Omental fat pad (tissue), 4 donors: ENCODE measurements at places on chromosomes 1 and 21.

DNA sequence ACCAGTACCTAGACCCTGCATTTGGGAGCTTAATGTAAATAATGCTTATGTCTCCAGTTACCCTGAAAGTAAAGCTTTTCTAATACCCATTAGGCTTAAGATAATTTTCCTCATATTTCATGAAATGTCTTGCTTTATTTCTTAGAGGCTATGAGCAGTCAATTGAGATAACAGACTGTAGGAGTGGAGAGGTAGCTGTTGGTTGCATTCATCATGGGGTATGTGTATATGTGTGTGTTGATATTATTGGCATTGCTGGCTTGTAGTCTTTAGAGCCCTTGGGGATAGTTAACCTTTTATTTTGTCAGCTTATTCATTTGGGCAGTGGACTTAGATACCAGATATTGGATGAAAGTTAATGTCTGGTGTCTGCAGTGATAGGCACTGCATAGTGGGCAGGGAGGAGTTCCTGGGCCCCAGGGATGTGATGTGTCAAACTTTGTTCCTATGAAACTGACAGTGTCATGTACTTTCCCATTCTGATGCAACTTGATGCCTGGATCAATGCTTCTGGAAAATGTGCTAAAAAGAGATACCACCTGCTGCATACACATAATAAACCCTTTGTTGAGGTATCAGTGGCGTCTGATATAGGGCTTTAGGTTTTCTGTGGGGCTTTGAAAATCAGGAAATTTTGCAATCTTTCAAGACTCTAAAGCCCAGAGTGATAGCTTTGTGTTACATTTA, 83.9 kb downstream of the MAST2 start:
- no peak for DNase-seq

GRCh38 chr21:33522953-33523349, 19.0 kb downstream of the GART start:
- DNase-seq, result no peak

GRCh38 chr1:58104960-58105359, 441.6 kb downstream of the OMA1 start:
- DNase-seq, result no peak

DNA sequence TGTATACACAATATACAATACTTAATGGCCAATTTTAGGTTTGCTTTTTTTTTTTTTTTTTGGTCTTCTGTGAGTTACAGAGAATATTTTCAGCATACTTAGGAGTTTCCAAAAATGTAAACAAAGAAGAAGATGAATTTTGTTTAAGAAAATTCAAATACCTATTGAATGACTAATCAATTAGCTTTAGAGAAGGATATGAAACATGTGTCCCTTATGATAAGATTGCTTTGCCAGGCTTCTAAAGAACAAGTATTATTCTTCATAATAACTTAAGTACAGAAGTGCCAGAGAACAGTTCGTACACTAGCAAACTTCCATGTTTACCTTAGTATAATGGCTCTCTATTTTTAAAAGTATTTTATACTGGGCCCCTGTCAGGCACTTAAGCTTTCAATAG, 1191.0 kb upstream of the NCAM2 start:
- DNase-seq, result no peak

GRCh38 chr1:150612014-150612345, 17.4 kb downstream of the ENSA start:
- no peak for DNase-seq

DNA sequence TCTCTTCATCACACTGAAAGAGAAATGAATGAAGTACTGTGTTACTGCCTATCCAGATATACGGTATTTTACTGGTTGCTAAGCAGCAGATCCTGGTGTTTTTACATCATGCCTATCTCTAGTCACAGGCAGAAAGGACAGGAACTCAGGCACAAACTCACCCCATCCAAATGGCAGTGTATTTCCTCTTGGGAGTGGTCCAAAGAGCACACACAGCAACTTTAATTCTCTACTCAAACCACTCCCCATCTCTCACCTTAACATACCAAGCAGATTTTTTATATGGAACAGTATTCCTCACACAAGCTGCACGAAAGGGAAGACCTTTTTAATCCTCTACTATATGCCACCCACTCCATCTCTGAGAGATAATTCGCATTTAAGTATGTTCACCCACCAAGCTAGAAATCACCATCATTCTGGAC, 27.3 kb downstream of the EIF4G3 start:
- DNase-seq, result no peak

GRCh38 chr1:198771563-198772153, 132.8 kb downstream of the PTPRC start:
- DNase-seq, result no peak

- no peak for DNase-seq
Measured at GRCh38 chr1:158445376-158445775, 16.3 kb upstream of the OR10K1 start.

DNA sequence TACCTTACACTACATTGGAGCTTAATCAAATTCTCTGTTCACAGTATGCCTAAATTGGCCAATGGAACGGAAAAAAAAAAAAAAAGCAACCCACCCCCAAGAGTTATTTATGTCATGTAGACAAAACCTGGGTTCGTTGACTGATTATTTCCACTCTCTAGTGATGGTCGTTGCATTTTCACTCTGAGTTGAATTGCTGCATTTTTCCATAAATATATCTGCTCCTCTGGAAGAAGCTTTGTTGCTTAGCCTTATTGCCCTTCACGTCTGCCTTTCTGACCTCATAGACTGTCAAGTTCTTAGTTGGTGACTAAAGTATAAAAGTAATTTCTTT, 90.2 kb upstream of the RUNX1 start:
- no peak for DNase-seq

GRCh38 chr1:202355944-202356553, 7.5 kb downstream of the PPP1R12B start:
- no peak for DNase-seq

DNA sequence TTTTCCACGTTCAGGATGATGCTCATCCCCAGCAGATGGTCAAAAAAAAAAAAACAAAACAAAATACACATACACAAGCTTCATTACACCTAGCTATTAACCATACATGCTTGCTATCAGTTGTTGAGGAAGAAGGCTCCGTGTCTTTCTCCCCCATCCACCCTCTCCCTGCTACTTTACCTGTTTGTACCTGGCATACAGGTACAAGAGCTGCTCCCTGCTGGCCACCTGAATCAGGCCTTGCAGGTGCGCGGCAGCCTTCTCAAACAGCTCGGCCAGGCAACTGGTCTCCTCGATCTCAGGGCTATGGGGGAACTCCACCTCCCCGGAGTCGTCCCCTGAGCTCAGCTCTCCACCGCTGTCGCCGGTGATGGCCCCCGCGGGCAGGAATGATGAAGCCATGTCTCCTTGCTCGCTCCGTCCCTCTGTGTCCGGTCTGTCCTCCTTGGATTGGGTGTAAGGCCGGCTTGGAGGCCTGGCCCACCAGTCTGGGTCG, 464 bp downstream of the ACBD6 start:
- DNase-seq, result no peak

DNA sequence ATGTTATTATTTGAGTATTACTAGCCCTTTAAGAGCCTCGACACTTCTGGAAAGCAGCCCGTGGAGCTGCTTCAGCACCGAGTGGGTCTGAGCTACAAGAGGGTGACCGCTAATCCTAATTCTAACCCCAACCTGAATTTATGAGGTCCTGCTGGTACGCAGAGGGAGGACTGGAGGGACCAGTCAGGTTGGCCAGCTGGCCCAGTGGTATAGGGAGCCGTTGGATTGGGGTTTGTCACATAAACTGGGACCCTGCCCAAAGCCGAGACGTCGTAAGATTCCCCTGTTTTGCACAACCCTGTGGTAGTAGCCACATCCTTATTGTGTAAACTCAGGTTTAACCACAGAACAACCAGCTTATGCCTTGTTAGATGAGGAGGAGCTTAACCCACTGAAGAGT, 60.8 kb upstream of the F3 start:
- DNase-seq, result no peak

DNA sequence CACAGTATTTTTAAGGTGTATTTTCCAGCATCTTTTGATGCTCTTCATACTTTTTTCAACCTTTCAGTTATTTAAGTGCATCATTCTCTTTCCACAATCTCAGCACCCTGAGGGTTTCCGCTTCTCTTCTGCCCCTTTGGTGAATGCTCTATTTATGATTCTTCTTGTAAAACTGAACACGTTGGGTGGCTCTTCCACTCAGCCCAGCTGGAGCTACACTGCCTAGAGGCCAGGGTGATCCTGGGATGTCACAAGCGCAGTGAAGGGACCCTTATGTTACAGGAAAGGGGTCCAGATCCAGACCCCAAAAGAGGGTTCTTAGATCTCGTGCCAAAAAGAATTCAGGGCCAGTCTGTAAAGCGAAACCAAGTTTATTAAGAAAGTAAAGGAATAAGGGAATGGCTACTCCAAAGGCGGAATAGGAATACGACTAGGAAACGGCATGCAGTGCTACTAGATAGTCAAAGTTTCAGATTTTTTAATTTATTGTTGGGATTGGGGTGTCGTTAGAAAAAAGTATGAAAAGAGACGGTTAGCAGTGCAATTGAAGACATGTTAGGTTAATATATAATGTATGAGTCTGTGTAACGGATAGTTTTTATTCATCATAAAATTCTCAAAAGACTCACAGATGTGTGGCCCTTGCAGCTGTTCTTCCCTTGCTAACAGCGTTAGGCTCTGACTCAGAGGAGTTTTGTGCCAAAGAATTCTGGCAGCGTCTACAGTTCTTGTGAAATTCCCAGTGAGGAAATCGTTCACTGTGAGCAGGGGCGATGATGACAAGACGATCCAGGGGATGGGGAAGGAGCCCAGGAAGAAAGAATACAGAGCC, 14.4 kb upstream of the ERVH48-1 start:
- DNase-seq, result peak; percentile 39

- no peak for DNase-seq
Measured at GRCh38 chr1:31761883-31762282, 2.3 kb downstream of the ADGRB2 start.

DNA sequence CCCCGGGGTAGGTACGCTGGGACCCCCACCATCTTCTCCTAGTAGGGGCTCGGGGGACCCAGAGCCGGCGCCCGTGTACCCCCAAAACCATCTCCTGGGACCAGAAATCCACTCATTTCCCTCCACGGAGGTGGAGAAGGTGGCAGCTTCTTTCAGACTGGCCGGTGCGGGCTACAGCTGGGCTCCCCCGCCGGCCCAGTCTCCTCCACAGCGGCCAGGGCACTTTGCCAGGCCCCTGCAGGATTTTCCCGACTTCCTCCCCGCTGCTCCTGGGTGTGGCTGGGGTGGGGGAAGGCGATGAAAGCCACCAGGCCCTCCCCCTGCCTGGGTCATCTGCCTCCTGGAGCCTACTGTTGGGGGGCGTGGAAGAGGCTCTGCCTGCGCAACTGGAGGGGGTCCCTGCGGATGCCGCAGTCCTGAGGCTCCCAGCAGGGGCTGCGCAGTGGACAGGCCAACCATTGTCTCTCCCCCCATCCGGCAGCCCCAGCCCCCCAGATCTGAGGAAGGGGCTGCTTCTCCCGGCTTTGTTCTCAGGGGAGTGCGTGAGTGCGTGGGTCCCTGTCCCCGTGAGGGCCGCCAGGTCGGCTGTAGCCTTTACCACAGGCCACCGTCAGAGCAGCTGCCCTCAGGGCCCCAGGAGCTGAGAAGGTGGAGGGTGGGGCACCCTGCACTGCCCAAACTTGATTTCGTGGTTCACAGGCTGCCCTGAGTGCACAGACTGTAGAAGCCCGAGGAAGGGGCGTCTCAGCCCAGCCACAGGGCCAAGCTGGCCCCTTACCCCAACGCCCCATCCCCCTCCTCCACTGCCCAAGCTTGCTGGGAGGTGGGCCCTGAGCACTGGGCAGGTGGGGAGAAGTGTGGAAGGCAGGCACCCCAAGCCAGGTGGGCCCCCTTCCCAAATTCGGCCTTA, 1.3 kb downstream of the AGRN start:
- DNase-seq, result no peak

DNA sequence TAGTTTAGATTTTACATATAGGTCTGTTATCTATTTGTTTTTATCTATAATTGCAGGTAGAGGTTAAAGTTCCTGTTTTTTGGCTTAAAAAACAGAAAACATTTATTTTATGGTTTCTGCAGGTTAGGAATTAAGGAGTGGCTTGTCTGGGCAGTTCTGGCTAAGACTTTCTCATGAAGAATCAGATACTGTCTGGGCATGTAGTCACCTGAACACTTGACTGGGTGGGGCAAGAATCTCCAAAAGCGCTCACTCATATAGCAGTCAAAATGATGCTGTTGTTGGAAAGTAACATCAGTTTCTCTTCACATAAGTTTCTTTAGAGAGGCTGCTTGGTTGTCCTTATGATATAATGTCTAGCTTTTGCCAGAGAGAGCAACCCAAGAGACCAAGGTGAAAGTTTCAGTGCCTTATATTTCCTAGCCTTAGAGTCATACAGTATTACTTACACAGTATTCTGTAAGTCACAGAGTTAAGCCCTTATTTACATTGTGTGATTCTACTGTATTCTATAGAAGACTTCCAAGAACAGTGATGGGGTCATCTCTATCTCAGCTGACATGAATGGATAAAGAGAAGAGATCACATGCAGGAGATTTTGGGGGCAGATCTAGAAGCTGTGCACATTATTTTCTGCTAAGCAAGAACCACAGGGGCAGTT, 125.4 kb upstream of the GPR52 start:
- DNase-seq, result no peak

GRCh38 chr1:17021896-17022295, 10.2 kb upstream of the ATP13A2 start:
- DNase-seq, result no peak

DNA sequence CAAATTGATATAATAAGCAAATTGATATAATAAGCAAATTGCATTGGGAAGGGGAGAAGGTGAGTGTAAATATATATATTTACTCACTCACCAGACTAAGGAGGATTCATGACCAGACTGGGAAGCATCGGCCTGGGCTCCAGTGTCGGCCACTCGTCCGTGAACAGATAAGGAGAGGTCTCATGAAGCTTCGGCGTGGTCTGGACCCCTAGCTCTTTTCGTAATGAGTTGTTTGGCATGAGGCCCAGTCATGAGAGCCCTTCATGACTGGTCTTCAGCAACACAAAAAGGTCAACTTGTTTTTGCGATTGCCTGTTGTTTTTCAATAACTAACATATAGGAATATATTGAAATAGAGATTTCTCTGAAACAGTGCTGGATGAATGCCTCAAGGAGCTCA, 222.9 kb upstream of the KCNK2 start:
- DNase-seq, result no peak

DNA sequence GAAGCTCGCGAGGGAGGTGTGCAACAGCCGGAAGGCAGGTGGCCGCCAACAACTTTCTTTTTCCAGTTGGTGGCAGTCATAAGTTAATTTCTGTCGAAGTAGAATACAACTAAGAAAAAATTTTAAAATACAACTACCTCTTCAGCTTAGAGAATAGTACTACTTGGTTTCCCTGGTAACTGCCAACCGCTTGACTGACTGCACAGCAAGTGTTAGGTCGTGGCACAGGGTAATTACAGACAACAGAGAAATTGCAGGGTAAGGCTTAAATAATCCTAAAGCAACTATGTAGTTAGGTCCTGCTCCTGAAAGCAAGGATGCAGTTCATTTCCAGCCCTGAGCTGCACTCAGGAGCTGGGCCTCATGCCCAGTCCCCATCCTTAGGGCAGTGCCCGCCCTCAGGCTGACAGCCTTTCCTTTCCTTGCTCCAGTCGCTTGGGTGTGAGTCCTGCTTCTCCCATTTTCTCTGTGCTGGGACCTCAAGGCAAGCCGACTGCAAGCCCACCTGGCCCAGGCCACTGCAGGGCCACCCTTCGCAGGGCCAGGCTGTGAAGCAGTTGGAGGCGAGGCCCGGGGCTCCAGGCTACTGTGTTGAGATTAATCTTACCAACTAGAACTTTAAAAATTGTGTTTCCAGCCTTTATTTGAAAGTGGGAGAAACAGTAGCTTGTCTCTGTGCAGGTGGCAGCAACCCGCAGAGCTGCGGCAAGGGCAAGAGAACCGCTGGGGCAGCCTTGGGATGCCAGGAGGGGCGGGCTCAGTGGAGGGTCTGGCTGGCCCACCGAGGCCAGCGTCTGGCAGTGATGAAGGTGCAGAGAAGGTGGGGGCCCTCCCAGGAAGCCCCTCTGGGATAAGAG, 148.3 kb downstream of the PCBP3 start:
- no peak for DNase-seq
